Airway epithelial cell (primary cell): ENCODE measurements at places on chromosomes 11 and 22. TPM values are rescaled to one million over a fixed set of nuclear protein-coding genes. Genes with fewer than 3 reads are reported as not detected.

The WT1 gene
- total RNA-seq: not detected in 2 replicates

The TMEM80 gene
- 18.9 and 28.6 TPM in 2 replicates for total RNA-seq

The SCGB1A1 gene
- total RNA-seq: not detected in 2 replicates

The OR8G5 gene
- not detected in 2 replicates for total RNA-seq

The CCDC87 gene
- 0.14 and 0.23 TPM in 2 replicates for total RNA-seq
